ENCODE measurements at places on chromosomes 2 and 18.

GRCh38 chr2:187525163-187525900 is 28.9 kb downstream of the TFPI start:
- no peak for DNase-seq

DNA sequence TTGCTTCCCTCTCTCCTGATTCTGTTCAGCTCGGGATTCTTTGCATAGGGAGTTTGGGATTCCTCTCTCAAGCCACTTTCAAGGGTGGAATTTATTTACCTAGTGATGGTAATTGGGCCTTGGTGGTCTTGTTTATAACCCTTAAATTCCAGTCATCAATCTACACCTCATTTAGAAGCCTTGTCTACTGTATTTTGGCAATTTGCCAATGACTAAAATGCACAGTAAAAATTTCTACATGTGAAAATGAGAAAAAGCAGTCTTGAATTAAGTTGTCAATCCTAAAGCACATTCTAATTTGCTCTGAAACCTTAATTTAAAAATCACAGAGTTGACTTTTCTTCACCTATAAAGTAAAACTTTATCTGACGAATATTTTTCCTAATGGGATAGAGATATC is 749.2 kb upstream of the CRIM1 start:
- no peak for DNase-seq

- DNase-seq: no peak
These were observed 690.9 kb downstream of the CCDC85A start for GRCh38 chr2:56874717-56875116.

- DNase-seq: no peak
These were observed 2.7 kb downstream of the IL36G start for GRCh38 chr2:112980537-112980936.
